ENCODE measurements at places on chromosomes 13 and 19. TPM values are rescaled to one million over a fixed set of nuclear protein-coding genes. Genes with fewer than 3 reads are reported as not detected.

The ZNF723 gene
- not detected for polyA plus RNA-seq

DNA sequence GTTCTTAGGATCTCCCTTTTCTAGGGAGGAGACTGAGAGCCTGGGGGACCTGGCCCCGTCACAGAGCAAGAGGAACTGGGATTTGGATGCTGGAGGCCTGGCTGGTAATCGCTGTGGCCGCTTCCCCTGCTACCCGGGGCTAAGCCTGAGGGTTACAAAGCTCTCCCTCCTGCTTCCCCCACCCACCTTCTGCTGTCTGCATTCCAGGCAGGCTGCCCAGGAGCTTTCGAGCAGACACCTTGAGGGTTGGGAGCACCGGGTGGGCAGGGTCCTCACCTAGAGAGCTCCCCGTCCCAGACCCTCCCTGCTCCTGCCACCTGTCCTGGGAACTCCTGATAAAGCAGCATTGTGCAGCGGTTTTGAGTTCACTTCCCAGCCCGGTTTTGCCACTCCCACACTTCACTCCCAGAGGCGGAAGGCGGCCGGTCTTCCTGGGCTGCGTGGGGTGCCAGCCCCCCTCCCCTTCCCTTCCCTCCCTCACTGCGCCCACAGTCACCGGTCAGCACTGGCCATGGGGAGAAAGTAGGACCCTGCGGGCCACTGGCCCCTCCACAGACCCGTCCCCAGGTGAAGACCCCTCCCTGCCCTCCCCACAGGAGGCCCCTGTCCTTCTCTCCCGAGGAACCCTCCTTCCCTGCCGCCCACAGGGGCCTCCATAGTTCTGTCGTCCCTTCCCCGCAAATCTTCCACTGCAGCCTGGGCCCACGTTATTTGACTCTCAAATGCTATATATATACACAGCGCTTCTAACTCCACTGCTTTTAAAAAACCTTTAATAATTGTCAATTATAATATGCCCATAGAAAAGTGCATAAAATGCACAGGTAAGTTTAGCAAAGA is 8.1 kb downstream of the PAK4 start:
- H3K4me3 ChIP-seq, result no peak overlapping the region
- H3K27me3 ChIP-seq, result no peaks in the 10 kb centered on the region
- no peaks in the 10 kb centered on the region for H3K36me3 ChIP-seq

The CABP5 gene
- polyA plus RNA-seq, result not detected

The IGSF23 gene
- polyA plus RNA-seq, result not detected

The QPCTL gene
- polyA plus RNA-seq, result 9.4 TPM

GRCh38 chr13:113146750-113147149 is 11.7 kb upstream of the PROZ start:
- peaks cover 3% of the 10 kb centered on the region for H3K4me1 ChIP-seq
- peaks cover 7% of the 10 kb centered on the region for H3K27me3 ChIP-seq
- no peak overlapping the region for H3K27ac ChIP-seq
- H3K36me3 ChIP-seq, result no peaks in the 10 kb centered on the region
- no peak for DNase-seq

The GSX1 gene
- not detected for polyA plus RNA-seq

DNA sequence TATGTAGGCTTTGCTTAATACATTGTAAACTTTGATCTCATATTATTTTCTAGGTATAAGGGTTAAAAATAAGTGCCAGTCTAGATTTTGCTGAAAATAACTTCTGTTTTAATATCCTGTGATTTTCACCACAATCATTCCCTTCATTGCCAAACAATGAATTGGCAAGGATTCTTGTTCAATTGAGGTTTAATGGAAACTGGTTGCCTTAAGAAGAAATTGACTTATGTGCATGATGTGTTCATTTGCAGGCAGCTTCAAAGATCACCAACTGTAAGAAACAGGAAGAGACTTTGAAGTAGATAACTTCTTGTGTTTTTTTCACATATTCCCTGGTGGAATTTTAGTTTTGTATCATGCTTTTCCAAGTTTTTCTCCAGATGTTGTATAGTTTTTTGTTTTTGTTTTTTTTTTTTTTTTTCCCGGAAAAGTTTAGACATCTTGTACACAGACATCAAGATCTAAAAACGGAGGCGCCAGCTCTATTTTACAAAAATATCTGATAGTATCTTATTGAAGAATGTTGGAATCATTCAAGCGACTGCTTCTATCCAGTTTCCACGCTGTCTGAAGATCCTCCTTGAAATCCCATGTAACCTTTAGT is 108.3 kb downstream of the POSTN start:
- no peak for DNase-seq
- no peaks in the 10 kb centered on the region for H3K4me1 ChIP-seq
- no peak overlapping the region for H3K27ac ChIP-seq
- H3K27me3 ChIP-seq, result no peaks in the 10 kb centered on the region

GRCh38 chr13:52048516-52048915 is 24.0 kb downstream of the UTP14C start:
- H3K27me3 ChIP-seq, result no peaks in the 10 kb centered on the region
- DNase-seq, result no peak
- no peaks in the 10 kb centered on the region for H3K4me1 ChIP-seq
- H3K27ac ChIP-seq, result no peak overlapping the region

DNA sequence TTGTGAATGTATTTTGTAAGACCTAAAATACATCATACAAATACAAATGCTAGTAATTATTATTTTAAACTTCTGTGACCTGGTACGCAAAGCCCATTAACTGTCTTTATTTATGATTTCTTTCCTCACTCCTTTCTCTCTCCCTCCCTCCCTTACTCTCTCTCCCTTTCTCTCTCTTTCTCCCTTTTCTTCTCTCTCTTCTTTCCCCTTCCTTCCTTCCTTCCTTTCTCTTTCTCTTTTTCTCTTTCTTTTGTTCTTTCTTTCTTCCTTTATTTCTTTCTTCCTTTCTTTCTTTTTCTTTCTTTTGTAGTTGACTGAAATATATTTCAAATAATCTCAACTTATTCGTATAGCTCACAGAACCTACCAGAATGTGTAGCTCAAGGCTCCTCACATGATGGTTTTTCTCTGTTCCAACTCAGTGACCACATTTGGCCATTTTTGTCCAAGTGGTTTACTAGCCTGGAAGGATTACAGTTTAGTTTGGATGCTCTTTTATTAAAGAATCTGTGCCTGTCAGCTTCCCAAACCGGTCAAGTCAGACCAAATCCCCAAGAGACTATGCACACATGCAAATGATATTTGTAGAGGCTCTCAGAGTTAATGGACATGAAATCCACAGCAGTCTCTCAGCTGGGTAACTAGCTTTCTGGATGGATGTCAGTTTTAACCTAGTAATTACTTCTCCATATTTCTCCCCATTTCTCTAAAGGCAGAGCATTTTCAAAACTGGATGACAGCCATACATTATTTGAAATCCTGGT is 71.7 kb downstream of the POSTN start:
- DNase-seq, result no peak
- H3K4me1 ChIP-seq, result no peaks in the 10 kb centered on the region
- no peak overlapping the region for H3K27ac ChIP-seq
- H3K4me3 ChIP-seq, result no peak overlapping the region
- no peaks in the 10 kb centered on the region for H3K27me3 ChIP-seq

The PABPC3 gene
- polyA plus RNA-seq, result 0.06 TPM

GRCh38 chr19:31140717-31141116 is 208.5 kb downstream of the TSHZ3 start:
- no peak overlapping the region for H3K27ac ChIP-seq
- H3K27me3 ChIP-seq, result no peaks in the 10 kb centered on the region
- no peak overlapping the region for H3K4me3 ChIP-seq
- H3K36me3 ChIP-seq, result no peaks in the 10 kb centered on the region
- no peaks in the 10 kb centered on the region for H3K4me1 ChIP-seq

DNA sequence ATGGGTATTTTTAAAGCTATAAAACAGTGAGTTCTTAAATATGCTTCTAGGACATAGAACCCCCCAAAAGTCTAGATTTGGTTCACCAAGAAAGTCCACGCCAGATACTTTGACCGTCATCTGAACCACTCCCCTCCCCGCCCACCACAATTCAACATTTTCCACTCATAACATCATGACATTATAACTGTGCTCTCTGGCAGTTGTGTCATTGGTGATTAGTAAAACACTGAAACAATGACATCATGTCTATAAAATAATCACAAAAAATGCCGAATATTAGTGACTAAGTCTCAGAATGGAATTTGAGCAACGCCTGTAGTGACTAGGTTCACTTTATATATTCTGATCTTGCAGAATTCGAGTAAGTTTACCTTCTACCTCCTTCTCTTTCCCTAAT is 732.3 kb downstream of the FGF9 start:
- no peaks in the 10 kb centered on the region for H3K4me1 ChIP-seq
- H3K27ac ChIP-seq, result no peak overlapping the region
- no peak for DNase-seq
- H3K4me3 ChIP-seq, result no peak overlapping the region
- H3K27me3 ChIP-seq, result no peaks in the 10 kb centered on the region

GRCh38 chr19:48239582-48240141 is 16.1 kb downstream of the CARD8 start:
- peak overlapping the region; percentile 4 for H3K27ac ChIP-seq
- peaks cover 6% of the 10 kb centered on the region for H3K36me3 ChIP-seq
- DNase-seq, result no peak
- H3K4me3 ChIP-seq, result no peak overlapping the region

- H3K27me3 ChIP-seq, result no peaks in the 10 kb centered on the region
- H3K4me3 ChIP-seq, result no peak overlapping the region
- H3K4me1 ChIP-seq, result no peaks in the 10 kb centered on the region
- H3K36me3 ChIP-seq, result no peaks in the 10 kb centered on the region
Measured at GRCh38 chr13:63671296-63671695, 2255.6 kb upstream of the PCDH20 start.

GRCh38 chr13:109412283-109412901 is 374.0 kb downstream of the IRS2 start:
- H3K4me1 ChIP-seq, result no peaks in the 10 kb centered on the region
- no peaks in the 10 kb centered on the region for H3K36me3 ChIP-seq
- no peak for DNase-seq
- no peaks in the 10 kb centered on the region for H3K27me3 ChIP-seq
- H3K4me3 ChIP-seq, result no peak overlapping the region

Data from B cell (primary cell).